ENCODE measurements at places on chromosomes 13 and 19.

DNA sequence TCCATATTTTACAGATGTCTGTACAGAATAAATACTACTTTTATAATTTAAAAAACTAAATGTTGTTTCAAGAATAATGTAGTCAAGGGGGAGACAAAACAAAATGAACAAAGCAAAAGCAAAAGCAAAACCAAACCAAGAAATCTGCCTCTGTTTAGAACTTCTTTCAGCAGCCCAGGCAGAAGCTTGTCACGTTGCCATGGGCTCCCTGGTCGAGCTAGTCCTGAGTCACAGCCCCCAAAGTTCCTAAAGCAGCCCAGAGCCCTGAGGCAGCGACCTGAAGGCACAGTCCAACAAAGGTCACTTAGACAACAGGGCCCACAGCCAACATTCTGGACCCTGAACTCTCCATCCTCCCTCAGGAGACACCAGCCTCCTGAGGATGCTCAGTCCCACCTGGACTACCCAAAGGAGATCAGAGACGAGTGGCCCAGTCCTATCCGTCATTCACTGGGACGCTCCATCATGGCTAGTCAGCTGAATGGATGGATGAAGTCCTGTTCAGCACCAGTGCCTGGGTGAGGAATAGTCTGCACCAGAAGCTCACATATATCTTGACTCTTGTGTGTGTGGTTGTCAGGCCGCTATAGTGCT, 41.7 kb downstream of the SIAH3 start:
- no peak for DNase-seq

DNA sequence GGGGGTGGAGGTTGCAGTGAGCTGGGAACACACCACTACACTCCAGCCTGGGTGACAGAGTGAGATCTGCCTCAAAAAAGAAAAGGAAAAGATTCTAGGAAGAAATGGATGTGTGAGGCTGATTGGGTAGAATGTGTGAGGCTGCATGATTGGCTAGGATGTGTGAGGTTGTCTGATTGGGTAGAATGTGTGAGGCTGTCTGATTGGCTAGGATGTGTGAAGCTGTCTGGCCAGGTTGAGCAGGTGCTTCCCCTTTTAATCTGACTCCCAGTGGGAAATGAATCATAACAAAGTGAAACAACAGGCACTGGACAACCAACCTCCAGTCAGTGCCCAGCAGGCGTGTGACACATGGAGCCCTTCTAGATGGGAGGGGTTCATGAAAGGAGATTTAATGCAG, 14.7 kb downstream of the C13orf46 start:
- no peak for DNase-seq

DNA sequence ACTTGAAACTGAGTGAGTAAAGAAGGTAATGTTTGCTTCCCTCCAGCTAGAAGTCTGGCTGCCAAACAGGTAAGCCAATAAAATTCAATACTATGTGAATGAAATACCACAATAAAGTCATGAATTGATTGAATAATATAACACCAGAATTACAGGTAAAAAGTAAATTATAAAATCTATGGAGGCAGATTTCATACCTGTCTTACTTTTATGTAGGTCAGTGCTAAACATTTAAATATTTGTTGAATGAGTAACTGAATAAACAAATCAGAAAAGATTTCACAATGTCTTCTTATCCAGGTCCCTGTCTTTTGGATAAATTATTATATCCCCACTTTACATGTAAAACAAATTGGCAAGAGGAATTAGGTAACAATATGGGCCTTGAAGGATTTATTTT, 62.7 kb downstream of the MICU2 start:
- no peak for DNase-seq

- DNase-seq, result no peak
These were observed 3.6 kb upstream of the DNAJC15 start for GRCh38 chr13:43019811-43020210.

- DNase-seq, result no peak
These were observed 14.7 kb downstream of the NAA16 start for GRCh38 chr13:41325752-41326151.

DNA sequence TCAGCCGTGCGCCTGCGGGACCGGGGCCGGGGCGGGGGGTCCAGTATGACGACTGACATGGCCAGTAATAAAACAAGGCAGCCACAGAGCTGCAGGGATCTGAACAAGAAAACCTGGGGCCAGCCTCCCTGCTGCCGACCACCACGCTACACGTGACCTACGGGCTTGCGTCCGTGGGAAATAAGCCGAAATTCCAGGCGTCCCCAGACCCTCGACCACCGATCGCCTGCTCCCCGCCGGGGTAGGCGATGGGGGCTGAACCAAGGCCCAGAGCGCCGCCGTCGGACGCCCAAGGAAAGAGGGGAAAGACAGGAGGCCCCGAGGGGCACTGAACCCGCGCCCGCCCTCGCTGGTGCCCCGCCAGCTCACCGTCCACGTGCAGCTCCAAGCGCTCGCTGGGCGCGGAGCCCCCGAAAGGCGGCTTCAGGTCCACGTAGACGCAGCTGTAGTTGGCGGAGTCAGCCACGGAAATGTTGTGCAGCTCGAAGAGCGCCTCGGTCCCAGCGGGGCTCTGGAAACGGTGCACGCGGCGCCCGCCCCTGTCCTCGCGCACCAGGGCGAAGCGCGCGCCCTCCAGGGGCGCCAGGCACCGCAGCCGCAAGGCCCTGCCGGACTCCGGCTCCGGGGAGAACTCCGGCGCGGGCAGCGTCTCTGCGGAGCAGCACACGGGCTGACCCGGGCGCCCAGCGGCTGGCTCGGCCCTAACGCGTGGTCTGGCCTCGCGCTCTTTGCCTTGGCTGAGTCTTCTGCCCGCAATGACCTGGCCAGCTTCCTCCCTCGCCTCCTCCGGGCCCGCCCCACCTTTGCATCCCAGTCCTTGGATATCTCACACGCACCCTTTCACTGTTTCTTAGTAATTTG, 3.1 kb downstream of the A1BG start:
- DNase-seq, result no peak

- no peak for DNase-seq
These were observed 44.3 kb downstream of the COL4A1 start for GRCh38 chr13:110262508-110263291.

- no peak for DNase-seq
These were observed 20.5 kb upstream of the ARL11 start for GRCh38 chr13:49607761-49608160.

DNA sequence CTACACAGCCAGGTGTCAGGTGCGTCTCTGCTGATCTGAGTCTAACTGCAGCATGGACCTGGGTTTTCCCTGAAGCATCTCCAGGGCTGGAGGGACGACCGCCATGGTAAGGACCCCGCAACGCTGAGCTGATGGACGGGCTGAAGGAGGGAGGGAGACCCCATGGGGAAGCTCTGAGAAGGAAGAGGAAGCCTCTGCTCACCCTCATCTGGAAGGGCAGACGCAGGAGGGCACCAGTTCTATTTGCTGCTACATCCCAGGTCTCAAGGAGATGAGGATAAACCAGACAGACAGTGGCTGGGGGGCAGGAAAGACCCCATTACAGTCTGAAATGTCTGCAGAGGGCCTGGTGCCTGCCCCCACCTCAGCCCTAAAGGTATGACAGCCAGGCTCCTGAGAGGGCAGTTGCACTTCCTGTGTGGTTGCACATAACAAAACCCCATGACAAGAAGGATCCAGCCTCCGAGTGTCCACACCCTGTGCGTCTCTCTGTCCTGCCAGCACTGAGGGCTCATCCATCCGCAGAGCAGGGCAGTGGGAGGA, at the start of gene LILRA2:
Gene LILRA2 (plus strand): TSS at position 461 of the 543 bp plus-strand sequence. CDS start 89 bp downstream, outside the sequence.
- DNase-seq, result no peak

DNA sequence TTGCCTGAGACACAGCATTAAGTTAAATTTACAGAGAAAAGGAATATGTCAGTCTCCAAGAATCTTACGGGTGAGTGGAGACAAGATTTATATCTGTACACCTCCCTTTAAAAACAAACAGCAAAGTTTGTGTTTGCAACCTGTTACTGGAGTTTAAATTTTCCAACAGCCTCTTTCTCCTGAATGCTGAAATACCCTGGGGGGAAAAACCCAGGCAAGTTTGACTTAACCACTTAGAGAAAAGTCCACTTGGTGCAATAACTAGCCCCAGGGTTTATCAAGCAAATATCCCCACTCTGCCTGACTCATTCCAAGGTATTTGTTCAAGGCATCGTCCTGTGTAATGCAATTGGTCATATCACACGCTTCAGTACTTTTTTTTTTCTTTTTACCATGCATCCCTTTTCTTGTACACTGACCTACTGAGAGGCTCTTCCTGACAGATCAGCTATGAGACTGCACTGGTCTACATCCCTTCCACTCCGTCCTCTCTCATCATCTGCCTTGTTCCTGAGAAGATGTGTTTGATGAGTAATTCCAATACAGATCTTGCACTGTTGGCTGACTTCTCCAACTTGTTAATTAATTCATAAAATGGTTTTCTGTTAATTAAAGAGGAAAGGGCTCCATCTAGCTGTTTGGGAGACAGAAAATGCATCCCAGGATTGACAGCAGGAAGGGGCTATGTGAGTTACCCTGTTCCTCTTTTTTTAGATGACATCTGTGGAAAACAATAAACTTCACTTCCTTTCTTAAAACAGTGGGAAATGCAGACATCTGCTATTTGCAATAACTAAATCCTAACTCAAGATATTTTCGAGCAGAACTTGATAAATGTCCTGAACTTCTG, 212.5 kb upstream of the IRS2 start:
- peak; percentile 72 for DNase-seq

GRCh38 chr19:4018140-4018613, 10.6 kb downstream of the PIAS4 start:
- no peak for DNase-seq

GRCh38 chr19:48123907-48124651, 13.5 kb upstream of the PLA2G4C start:
- DNase-seq, result peak; percentile 15

DNA sequence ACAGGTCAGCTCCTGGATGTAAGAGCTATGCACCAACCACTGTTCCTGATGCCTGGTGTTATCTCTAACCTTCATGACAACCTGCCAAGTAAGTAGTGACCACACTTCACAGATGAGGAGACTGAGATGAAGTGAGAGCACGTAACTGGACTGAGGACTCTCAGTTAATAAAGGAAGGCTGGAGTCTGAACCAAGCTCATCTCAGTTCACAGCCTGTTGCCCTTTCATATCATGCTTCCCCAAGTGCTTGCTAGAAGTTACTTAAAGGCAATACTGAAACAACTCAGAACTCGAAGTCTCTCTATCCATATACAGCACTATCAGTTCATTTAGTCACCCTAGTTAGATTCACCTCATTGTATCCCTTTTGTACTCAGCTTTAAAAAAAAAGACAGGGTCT, 119.7 kb downstream of the ABCC4 start:
- no peak for DNase-seq

- no peak for DNase-seq
These were observed 4.6 kb upstream of the ERVK3-1 start for GRCh38 chr19:58300620-58301019.

DNA sequence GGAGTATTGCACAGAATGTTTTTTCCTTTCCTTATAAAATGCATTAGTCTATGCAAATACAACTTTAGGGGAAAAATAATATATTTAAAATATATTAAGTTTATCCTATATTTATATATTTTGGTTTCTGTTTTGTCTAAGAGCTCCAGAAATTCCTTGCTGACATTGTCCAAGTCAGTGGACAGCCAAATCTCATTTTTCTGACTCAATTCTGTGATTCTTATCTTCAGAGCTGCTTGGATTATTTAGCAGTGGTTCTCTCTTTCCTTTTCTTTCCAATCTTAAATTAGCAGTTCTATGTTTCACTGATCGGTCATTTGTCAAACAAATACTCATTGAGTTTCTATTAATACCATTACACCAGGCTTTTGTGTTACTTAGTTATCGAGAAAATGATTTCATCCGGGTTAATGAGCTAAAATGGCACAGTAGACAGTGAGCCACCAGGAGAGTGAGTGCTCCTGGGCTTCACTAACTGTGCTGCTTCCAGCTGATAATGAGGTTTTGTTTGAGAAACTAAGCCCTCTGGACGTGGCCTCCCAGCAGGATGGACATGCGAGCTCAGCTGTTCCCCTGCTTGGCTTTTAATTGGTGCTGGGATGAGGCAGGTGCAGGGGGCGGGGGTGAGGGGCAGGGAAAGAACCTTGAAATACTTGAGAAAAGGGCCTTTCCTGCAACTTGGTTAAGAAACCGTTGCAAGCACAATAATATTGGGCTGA, 44.0 kb downstream of the ATP11A start:
- DNase-seq, result no peak

GRCh38 chr13:23050126-23050525, 130.7 kb upstream of the SGCG start:
- no peak for DNase-seq

GRCh38 chr13:60583196-60583888, 186.3 kb downstream of the TDRD3 start:
- no peak for DNase-seq

DNA sequence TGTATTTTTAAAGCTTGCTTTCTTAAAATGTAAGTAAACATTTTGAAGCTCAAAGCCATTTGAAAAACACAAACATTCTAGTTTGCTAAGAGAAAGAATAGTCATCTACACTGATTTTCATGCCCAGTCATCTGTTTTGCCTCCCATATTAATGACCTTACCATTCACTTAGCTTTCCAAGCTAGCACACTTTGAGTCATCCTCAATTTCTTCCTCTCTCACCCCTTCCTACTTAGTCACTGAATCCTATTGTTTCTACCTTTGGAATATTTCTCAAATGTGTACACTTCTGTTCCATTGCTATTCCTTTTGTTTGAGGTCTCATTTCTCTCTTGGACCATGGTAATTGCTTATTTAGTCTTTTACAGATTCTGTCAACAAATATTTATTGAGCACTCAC, 7.3 kb upstream of the HS6ST3 start:
- DNase-seq, result no peak

DNA sequence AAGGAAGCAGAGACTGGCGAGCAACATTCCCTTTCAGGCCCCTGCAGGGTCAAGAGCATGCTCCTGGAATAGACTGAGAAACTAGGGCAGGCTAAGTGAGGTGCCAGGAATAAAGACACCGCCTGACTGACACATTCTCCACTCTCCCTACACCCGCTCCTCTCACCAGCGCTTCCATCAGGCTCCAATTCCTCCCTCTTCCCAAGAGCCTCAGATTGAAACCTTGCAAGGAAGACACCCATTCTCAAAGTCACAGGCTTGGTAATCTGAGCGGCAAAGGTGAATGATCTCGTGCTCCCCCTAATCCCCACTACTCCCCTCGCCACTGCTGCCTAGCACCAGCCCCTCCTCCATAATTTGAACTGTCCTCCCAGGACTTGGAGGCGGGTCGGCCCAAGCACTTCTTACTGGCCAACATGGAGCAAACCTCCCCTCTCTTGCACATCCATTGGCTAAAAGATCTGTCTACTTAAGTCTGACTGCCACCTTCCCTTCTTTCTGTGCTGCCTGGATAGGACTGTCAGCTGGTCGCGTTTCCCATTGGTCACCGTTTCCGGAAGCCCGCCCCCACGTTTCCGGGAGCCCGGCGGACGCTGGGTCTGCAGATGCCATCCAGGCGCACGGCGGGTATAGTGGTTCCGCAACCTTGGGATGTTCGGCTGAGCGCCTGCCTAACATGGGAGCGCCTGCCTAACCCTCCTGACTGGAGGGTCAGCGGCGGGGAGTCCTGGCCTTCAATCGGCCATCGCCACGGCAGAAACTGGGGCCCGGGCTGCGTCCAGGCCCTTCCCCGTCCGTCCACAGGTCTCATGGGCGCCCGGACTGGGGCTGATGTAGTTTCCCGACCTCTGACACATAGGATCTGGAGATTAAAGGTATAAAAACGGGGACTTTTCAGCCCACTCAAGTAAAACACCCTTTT, 33.6 kb downstream of the ZNF383 start:
- DNase-seq, result peak; percentile 83

GRCh38 chr13:18948012-18948663, 233.5 kb downstream of the TUBA3C start:
- DNase-seq, result no peak
